T47D (cell line): ENCODE measurements at places on chromosomes 3 and 15.
A peak's percentile ranks its signal among the peaks of the same experiment; 100 is the strongest.

DNA sequence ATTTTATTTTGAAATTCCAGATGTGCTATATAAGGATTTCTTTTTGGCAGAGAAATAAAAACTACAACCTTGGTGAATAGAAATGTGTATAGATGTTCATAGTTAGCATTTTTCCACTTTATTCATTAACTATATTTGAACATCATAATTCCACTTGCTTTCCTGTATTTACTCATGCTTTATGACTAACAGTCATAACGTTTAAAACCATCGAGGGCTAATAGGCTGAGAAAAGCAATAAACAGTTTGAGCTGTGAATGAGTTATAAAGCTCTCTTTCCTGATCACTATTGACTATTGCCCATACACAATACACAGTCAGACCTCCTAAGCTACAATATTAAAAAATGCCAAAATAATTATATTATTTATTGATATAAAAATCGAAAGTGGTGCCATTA lies 502.1 kb upstream of the RASGRP1 start:
- no peak for DNase-seq

DNA sequence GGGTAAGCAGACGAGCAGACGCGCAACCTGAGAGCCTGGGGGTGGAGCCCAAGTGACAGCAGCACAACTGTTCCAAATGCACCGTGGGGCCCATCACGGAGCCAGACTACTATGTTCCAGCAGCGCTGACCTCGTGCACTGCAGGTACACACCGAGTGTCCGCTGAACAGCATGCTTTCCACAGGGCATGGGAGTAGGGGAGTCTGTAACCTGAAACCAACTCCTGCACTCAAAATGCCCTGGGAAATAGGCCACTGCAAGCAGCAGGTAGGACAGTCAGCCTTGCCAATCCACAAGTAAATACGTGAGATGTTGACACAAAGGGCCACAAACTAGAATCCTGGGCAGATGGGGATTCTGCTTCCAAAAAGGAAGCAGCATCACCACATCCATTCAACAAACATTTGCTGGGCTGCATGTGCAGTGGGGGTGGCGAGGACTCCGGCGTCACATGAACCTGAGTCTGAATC lies 73.9 kb downstream of the TBC1D2B start:
- DNase-seq = peak; percentile 17

DNA sequence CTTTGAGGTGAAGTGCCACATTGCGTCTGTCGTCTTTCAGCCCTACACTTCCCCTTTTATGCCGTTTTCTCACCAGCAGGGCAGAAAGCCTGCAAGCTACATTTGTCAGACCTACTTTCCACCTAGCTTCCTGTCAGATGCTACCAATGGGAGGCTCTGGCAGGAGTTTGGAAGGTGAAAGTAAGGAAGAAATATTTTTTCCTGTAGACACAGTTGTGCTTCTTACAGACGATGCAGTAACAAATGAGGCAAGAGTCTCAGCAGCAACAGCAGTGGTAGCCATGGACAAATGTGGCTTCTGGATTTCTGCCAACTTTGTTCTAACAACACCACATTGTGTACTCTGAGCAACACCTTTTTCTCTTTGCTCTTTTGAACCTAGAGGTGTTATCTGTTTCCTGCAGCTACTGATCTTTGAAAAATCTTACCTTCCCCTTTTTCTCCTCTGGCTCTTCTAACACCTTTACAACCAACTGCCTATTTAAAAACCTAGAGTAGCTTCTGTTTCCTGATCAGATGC lies 70.6 kb upstream of the STT3B start:
- DNase-seq = no peak

DNA sequence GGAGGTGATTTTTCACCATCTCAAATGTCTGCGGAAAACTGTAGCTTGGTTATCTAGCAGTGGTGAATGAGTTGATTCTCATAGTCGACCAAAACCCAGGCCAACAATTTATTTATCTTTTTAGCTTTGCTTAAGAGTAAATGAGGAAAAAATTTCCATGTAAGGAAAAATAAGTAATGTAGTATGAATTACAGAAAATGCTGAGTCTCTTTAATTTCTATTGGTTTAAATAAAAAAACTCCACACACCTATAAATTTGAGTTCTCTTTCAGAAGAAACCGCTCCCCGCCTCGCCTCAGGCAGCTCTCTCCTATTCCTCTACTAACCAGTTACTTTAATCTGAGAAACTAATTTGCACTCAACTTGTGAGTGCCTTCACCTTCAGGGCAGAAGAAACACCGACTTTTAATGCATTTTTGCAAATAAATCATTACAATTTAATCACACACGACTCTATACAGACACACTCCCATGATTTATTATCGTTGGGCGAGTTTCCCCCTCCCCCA lies 540 bp upstream of the RSRC1 start:
- DNase-seq = no peak

GRCh38 chr15:49458145-49458544 lies 35.1 kb downstream of the FGF7 start:
- no peak for DNase-seq

GRCh38 chr3:186509423-186509822 lies 34.8 kb downstream of the CRYGS start:
- DNase-seq = no peak

DNA sequence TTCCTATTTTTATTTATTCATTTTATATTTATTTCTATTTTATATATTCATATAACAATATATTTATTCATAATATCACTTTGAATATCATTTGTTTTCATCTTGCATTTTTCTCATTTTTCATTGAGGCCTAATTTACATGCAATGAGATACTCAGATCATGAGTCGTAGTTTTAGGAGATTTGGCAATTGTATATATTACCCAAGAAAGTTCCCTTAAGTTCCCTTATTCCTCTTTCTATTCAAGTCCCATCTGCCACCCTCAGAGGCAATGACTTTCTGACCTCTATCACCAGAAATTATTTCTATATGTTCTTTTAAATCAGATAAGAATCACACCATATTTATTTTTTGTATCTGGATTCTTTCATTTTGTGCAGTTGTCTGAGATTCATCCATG lies 329.1 kb upstream of the TPRG1 start:
- DNase-seq = no peak

- no peak for DNase-seq
These were observed 2.2 kb downstream of the EFHB start for GRCh38 chr3:19931767-19932188.

DNA sequence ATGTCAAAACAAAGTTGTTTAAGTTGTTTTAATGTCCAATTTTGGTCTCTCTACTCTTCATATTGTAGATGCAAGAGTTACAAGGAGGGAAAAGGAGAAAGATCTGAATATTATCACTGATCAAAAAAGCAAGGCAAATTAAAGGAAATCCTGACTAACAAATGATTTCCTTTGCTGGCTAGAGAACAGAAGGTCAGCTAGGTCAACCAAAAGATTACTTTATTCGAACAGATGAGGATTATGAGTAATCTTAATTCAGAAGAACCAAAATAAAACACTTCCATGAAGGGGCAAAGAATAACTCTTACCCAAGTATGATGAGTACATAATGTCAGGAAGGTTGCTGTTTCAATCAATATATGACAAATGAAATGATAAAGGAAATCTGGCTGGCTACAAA lies 33.8 kb downstream of the CPNE4 start:
- DNase-seq = no peak

DNA sequence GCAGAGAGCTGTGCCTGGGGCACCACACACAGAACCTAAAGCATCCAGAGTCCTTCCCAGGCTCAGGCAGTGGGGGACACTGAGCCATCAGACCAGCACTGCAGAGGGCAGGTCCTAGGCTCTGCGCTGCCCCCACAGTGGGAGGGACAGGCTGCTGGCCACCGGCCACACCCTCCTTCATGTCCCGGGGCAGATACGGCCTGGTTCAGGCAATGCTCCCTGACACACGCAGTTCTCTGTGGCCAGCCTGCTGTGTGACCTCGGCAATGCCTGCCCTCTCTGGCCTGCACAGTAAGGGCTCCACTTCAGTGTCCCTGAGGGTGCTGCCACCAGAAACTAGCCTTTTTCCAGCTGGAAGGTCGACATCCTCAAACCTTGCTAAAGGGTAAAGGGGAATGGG lies 12.4 kb downstream of the LINGO1 start:
- no peak for DNase-seq

- DNase-seq = peak; percentile 19
These were observed 214.1 kb upstream of the CTNNB1 start for GRCh38 chr3:40985195-40985594.

GRCh38 chr3:80526153-80526552 lies 758.4 kb upstream of the ROBO1 start:
- DNase-seq = no peak

DNA sequence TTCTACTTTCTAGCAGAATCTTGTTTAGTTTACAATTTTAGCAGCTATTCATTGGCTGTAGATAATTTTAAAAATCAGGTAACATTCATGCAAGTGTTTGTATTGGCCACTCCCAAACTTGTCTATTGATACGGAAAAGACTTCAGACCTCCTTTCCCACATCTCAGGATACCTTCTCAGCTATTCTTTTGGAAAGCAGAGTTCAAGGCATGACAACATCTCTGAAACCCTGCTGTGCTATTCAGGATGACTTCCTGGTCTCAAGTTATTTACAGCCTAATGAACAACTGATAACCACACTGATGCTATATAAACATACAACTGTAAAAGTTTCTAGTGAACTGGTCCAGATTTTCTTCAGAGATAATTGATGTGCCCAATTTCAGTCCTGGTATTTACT lies 55.8 kb downstream of the DZIP3 start:
- DNase-seq = no peak

DNA sequence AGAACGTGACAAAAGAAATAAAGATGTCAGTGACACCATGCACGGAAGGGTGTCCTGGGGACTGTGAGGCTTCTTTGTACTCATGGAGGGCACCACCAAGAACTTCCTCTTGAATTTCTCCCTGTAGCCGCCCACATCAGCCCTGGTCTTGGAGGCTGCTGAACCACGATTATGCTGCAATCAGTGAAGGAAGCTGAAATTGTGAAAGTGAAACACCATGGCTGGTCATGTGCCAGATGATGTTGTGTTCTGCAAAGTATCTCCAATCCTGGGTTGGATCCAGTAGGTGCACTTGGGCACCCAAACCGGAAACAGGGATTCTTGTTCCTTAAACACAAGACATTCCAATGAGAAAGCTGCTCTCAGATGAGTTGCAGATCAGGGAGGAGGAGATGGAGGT lies 104.4 kb upstream of the GOLGA6L6 start:
- DNase-seq = peak; percentile 36

- DNase-seq = no peak
These were observed 97.8 kb downstream of the SST start for GRCh38 chr3:187572441-187572840.

GRCh38 chr15:62447742-62448141 lies 282.7 kb upstream of the C2CD4B start:
- DNase-seq = no peak

GRCh38 chr15:81346611-81347010 lies 22.7 kb upstream of the STARD5 start:
- no peak for DNase-seq

- DNase-seq = no peak
These were observed 105.7 kb downstream of the LRRK1 start for GRCh38 chr15:101024706-101025500.

DNA sequence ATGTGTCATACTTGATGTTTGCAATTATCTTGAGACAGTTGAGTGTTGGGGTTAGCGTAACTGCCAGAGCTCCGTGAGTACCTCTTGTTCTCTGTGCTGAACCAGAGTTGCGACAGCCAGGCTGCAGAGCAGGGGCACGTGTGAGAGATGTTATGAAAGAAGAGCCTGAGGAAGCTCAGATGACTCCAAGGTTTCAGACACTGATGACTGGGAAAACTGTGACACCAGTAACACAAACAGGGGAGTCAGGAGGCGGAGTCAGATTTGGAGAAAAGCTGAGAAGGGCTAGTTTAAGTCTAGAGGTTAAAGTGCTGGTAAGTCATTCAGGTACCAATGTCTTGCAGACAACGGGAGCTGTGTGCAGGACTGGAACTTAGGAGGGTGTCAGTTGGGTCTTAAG lies 45.0 kb downstream of the BLM start:
- DNase-seq = no peak

- DNase-seq = no peak
These were observed 201.6 kb downstream of the KCNAB1 start for GRCh38 chr3:156321945-156322344.

DNA sequence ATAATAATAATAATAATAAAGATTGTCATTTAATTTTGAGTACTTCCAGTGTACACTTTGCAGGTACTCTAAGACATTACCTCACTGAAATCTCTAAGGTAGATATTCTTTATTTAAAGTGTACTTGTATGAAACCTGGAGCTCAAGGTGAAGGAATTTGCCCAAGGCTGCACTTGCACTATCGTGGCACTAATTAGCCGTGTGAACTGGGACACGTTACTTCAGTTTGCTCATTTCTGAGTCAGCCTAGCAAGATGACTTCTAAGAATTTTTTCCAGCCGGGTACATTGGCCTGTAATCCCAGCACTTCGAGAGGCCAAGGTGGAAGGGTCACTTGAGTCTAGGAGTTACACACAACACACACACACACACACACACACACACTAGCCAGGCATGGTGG lies 33.5 kb downstream of the MLH1 start:
- no peak for DNase-seq

DNA sequence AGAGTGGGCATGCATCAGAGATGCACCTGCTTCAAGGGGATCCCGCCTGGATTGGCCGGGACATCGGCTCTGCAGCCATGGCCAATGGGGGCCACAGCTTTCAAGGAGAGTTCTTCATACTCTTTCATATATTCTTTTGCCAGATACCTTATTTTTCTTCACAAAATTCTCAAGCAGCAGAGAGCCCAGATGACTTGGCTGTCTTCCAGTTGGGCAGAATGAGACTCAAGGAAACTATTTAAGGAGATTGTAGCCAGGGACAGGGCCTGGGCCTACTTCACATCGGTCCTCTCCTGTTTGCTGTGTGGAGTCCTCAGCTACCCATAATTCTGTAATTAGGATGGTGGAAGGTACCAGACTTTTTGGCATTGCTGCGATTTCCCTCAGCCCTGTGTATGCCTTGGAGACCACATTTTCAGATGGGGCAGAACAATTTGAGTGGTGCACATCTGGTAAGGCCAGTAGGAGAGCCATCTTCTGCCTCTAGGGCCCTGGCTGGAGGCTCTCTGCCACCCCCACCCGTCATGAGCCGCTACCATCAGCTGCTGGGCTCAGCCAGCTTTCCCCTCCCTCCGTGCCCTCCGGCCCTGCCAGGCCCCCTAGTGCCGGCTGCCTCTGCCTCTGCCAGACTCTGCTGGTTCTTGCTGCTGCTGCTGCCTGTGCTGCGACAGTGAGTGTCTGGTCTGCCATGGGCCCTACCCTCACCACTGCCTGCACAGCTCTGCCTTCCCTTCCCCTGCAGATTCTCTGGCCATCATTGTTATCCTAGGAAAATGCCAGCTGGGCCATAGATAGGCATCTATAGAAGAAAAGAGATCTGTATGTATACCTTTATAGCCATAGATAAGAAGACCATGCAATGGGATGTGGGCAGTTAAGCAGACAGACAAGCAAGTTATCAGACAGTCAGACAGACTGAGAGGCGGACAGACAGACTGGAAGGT lies 6.7 kb downstream of the PLIN1 start:
- DNase-seq = no peak
